ENCODE measurements at places on chromosomes 5 and 9.

- no peak overlapping the region for H3K4me3 ChIP-seq
- H3K27me3 ChIP-seq, result no peaks in the 10 kb centered on the region
- no peak overlapping the region for H3K27ac ChIP-seq
- no peaks in the 10 kb centered on the region for H3K36me3 ChIP-seq
- peak; percentile 23 for DNase-seq
Observed at GRCh38 chr9:85142968-85143367, 473.4 kb downstream of the NTRK2 start.

DNA sequence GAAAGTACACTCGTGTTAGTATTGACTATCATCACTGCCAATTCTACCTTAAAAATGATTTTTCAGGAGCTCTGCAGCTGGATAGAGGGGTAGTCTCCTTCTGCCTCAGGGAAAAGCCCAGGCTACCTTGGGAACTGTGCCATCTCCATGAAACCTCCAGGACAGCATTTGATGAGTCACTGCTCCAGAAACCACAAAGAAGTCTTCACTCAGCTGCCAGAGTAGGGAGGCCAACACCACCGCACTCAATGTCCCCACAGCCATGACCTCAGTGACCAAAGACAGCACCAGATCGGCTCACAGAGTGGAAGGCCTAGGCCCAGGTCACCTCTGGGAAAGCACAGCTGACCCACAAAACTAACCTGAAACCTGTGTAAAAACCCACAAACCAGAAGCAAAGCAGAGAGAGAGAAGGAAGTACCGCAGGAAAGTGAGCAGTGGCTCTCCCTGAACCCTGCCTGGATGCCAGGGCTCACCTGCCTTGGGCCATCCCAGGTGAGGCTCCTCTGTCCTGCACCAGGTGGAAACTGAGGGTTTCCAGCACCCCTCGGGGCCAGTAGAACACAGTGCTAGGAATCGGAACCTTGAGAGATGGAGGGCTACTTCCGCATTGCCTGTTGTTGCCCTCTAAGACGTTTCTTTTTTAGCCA, 30.0 kb downstream of the S1PR3 start:
- no peak overlapping the region for H3K27ac ChIP-seq
- H3K36me3 ChIP-seq, result no peaks in the 10 kb centered on the region
- no peak for DNase-seq
- no peaks in the 10 kb centered on the region for H3K4me1 ChIP-seq
- no peaks in the 10 kb centered on the region for H3K27me3 ChIP-seq

DNA sequence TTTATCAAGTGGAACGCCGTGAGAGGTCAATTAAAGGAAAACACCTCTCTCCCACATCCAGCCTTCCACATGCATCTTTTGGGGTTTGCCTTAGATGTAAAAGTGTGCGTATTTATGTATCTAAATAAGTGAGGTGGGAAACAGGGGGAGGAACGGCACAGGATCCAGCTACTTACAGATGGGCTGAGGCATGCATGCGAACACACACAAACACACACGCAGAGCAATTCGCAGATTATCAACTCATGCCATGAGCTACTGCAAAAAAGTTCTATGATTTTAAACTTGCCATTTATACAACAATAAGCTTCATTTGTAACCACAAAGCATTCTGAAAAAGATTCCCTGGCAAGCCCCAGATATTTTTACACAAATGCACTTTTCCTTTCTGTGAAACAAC, 242.1 kb downstream of the BNC2 start:
- H3K36me3 ChIP-seq, result no peaks in the 10 kb centered on the region
- peaks cover 47% of the 10 kb centered on the region for H3K4me1 ChIP-seq
- H3K27me3 ChIP-seq, result no peaks in the 10 kb centered on the region
- no peak for DNase-seq
- no peak overlapping the region for H3K4me3 ChIP-seq

DNA sequence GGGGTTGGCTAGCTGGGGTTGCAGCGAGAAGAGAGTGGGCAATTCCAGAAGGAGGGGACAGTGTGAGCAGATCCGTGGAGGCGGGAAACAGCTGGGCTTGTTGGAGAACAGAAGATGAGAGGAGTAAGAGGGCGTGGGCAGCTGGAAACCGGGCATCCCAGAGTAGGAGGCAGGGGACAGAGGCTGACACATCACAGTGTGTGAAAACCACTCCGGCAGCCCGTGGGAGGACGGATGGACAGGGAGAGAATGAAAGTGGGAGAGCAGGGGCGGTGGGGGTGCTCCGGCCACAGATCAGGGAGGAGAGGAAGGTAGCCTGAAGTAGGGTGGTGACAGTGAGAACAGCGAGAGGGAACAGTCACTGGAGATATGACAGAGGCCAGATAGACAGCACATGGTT, 8.3 kb upstream of the PSMB7 start:
- H3K36me3 ChIP-seq, result no peaks in the 10 kb centered on the region
- no peak overlapping the region for H3K4me3 ChIP-seq
- no peaks in the 10 kb centered on the region for H3K4me1 ChIP-seq
- peaks cover 8% of the 10 kb centered on the region for H3K27me3 ChIP-seq
- no peak overlapping the region for H3K27ac ChIP-seq

DNA sequence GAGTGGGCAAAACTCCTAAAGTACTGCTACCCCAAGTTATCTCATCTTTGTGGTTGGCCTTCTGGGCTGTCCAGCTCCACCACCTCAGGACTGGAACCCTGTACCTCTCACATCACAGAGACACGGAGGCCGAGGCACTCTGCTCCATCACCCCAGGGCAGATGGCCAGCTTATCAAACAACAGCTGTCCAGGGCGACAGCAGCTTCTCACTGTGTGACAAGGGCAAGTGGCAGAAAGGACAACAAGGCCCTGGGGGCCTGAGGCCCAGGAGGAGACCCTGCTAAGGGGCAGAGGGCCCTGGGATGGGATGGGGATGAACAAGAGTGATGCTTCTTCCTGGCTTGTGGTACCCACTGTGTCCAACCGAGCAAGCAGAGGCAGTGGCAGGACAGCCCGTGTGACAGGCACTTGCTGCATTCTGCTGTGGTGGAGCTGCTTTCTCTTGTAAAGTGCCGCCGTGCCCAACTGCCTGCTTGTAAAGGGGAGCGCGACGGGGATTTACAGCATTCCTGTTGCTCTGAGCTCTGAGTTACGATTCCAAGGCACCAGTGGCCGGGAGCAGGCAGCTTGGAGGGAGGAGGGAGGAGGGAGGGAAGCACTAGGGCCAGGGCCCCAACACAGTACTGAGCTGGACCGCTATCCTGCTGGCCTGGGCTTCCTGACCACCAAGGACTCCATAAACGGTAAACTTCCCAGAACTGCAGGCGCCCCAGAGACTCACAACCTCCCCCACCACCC, 71.2 kb downstream of the SHB start:
- H3K27me3 ChIP-seq, result no peaks in the 10 kb centered on the region
- peak overlapping the region; percentile 14 for H3K27ac ChIP-seq
- no peaks in the 10 kb centered on the region for H3K36me3 ChIP-seq
- DNase-seq, result peak; percentile 81
- peaks cover 20% of the 10 kb centered on the region for H3K4me1 ChIP-seq

Measured in neural progenitor cell (in vitro differentiated cells).